ENCODE measurements at places on chromosomes 2 and 18. TPM values are rescaled to one million over a fixed set of nuclear protein-coding genes. Genes with fewer than 3 reads are reported as not detected.

DNA sequence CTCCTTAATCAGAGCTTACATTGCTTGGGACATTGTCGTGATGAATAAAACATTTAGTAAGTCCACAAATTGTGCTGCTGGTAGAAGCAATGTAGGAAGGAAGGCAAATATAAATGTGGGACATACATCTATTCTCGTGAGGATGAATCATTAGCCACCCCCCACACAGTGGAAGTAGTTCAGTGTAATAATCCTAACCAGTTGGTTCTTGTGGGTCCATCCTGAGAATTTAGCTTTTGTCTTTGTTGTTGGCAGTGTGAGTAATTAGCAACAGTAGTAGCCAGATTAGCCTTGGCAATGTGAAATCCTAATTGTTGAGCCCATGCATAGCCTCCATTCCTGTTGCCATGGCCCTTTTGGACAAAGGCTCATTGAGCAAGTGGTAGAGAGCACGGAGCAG is 532.1 kb downstream of the FBXO15 start:
- no peak for DNase-seq
- no peaks in the 10 kb centered on the region for H3K4me1 ChIP-seq
- no peak overlapping the region for H3K27ac ChIP-seq
- H3K27me3 ChIP-seq, result no peaks in the 10 kb centered on the region
- H3K4me3 ChIP-seq, result no peak overlapping the region

DNA sequence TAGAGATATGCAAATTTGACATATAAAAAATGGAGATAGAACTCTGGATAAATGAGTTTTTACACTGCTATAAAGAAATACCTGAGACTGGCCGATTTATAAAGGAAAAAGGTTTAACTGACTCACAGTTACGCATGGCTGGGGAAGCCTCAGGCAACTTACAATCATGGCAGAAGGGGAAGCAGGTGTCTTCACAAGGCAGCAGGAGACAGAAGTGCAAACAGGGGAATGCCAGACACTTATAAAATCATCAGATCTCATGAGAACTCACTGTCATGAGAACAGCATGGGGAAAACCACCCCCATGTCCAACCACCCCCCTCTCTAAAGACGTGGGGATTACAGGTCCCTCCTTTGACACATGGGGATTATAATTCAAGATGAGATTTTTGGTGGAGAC is 1540.2 kb upstream of the SLC39A10 start:
- H3K27me3 ChIP-seq, result no peaks in the 10 kb centered on the region
- no peak for DNase-seq
- H3K27ac ChIP-seq, result no peak overlapping the region
- H3K4me1 ChIP-seq, result no peaks in the 10 kb centered on the region
- H3K36me3 ChIP-seq, result no peaks in the 10 kb centered on the region

- DNase-seq, result no peak
- no peaks in the 10 kb centered on the region for H3K36me3 ChIP-seq
- H3K4me1 ChIP-seq, result no peaks in the 10 kb centered on the region
- no peak overlapping the region for H3K4me3 ChIP-seq
Observed at GRCh38 chr2:51220606-51221005, 188.7 kb upstream of the NRXN1 start.

DNA sequence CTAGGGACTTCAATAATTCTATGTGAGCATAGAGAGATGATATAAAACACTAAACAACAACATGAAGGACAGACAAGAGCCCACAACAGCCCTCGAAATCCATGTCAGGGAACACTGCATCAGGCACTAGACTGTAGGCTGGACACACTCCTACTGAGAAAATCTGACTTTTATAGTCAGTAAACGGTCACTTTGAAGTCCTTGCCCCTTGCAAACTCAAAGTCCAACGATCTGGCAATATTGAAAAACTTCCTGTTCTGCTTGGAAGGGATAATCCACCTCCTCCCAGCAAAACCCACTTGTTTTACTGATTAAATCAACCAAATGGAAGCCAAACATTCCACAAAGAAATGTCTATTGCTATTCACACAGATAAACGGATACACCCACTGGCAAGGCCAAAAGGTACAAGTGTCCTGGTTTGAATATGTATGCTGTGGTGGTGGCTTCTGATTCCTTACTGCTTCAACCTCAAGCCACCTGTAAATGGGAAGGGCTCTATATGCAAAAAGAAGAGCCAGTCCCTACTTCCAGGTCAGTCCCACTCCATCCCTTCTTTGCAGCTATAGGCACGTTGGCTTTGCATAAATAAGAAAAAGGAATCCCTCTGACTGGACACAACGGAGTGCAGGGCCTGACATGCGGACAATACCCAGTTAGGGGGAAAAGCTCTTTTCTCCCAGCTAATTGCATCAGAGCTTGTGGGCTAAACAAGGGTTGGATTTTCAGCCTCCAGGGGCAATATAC is 56.6 kb downstream of the STK39 start:
- no peak overlapping the region for H3K27ac ChIP-seq
- H3K36me3 ChIP-seq, result no peaks in the 10 kb centered on the region
- no peaks in the 10 kb centered on the region for H3K27me3 ChIP-seq

The TRABD2A gene
- total RNA-seq, result 2.2 TPM

DNA sequence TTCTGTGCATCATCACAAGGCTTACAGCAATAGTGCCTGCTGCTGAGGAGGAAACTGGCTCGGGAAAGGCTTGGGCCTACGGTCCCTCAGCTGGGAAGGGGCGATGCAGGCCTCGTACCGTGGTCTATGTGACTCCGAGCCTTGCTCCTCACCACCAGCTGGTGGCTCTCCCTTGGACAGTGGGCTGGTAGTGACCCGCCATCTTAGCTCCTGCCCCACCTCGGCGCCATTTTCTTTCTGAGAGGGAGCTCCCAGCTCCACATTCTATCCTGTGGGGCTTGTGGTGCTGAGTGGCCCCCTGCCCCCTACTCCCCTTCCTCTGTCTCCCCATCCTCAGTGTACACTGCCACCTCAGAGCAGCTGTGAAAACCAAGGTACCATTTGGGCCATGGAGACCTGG is 255.7 kb downstream of the KLHL29 start:
- H3K36me3 ChIP-seq, result no peaks in the 10 kb centered on the region
- H3K4me1 ChIP-seq, result no peaks in the 10 kb centered on the region
- H3K4me3 ChIP-seq, result no peak overlapping the region
- no peak for DNase-seq
- no peak overlapping the region for H3K27ac ChIP-seq
- H3K27me3 ChIP-seq, result no peaks in the 10 kb centered on the region

DNA sequence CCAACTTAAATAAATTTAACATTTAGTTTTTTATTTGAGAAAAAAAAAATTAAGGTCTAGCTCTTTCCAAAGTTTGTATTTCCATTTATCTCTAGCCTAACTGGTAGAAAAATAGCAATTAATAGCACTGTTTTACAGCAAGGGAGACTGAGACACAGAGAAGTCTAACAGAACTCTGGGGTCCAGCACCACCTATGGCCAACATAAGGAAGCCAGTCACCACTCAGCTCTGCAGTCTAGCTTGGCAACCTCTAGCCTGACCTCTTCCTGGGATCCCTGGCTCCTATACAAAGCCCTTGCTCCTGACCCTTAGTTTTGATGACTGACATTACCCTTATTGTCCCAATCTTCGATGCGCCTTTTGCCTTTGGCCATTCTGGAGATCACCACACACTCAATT is 114.1 kb upstream of the TLK1 start:
- H3K27me3 ChIP-seq, result no peaks in the 10 kb centered on the region
- H3K4me3 ChIP-seq, result no peak overlapping the region
- no peaks in the 10 kb centered on the region for H3K36me3 ChIP-seq
- no peak for DNase-seq

DNA sequence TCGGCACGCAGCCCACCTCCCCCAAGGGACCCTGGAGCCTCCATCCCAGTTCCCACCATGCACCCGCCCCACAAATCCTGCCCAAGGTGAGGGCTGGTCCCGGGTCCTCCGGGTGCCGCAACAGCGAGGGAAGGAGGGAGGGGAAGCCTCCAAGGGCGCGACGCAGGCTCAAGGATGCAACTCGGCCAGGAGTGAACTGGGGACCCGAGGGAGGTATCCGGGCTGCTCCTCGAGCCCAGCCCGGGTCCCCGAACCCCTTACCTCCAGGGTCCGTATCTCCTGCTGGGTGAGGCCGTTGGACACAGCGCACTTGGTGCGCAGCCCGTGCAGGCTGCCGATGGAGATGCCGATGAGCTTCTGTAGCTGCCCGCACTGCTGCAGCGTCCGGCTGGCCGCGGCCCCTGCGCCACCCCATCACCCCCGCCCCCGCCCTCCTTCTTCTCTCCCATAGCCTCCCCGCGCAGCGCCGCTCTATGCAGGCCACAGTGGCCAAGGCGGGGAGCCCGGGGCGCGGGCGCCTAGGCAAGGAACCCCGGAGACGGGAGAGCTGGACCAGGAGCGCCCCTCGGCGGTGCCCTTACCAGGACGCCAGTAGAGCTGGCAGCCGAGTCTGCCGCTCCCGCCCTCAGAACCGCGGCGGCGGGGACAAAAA is 124.1 kb downstream of the ANKRD30BL start:
- peak overlapping the region; percentile 40 for H3K4me3 ChIP-seq
- H3K36me3 ChIP-seq, result no peaks in the 10 kb centered on the region
- DNase-seq, result peak; percentile 69
- no peak overlapping the region for H3K27ac ChIP-seq
- H3K27me3 ChIP-seq, result no peaks in the 10 kb centered on the region
- H3K4me1 ChIP-seq, result no peaks in the 10 kb centered on the region

GRCh38 chr2:157377861-157378260 is 52.2 kb upstream of the ERMN start:
- H3K27ac ChIP-seq, result no peak overlapping the region
- no peaks in the 10 kb centered on the region for H3K4me1 ChIP-seq
- H3K27me3 ChIP-seq, result no peaks in the 10 kb centered on the region
- DNase-seq, result no peak
- no peak overlapping the region for H3K4me3 ChIP-seq

All from aorta (tissue), 5 donors.